Transverse colon (tissue), 4 donors: ENCODE measurements at places on chromosomes 1 and 21.

GRCh38 chr21:14862794-14863720 is 201.7 kb downstream of the NRIP1 start:
- no peak for DNase-seq

DNA sequence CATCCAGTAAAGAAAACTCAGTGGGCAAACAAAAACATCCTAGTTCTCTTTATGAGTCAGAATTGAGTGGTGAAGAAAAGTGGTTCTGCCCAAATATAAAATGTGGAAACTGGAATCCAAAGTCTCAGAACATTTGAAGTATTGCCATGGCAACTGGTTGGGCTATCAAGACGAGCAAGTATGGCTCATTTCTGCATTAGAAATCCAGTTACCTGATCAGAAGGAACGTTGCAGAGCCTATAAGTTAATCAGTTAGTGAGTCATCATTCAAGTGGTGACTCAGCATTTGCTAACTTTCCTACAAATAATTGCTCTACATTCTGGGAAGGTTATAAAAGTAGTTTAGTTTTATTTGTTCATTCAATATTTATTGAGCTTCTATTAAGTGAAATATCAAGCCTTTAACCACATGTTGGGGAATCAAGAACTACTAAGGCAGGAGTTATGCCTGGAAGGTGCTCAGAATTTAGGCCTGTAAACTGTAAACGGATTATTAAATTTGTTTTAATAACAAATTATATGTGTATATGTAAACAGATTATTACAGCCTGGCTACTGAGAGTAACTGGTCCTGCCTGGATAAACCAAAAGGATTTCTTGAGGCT is 104.3 kb downstream of the PAPPA2 start:
- DNase-seq: no peak

DNA sequence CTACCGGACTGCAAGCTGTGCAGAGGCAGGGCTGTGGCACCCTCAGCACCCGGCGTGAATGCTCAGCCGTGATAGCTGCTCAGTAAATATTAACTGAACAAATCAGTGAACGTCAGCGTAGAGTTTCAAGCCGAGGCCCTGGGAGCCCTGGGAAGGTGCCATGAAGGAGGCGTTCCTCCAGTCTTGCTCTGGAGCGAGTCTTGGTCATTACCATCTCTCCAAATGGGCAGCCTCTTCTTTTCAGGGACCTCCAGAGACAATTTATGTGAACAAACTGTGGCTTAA is 449.2 kb downstream of the CAMTA1 start:
- no peak for DNase-seq

GRCh38 chr1:29638281-29638680 is 402.0 kb downstream of the PTPRU start:
- DNase-seq: no peak

GRCh38 chr1:218874313-218874712 is 299.4 kb upstream of the LYPLAL1 start:
- no peak for DNase-seq

GRCh38 chr1:180169640-180170195 is 15.0 kb downstream of the QSOX1 start:
- no peak for DNase-seq

DNA sequence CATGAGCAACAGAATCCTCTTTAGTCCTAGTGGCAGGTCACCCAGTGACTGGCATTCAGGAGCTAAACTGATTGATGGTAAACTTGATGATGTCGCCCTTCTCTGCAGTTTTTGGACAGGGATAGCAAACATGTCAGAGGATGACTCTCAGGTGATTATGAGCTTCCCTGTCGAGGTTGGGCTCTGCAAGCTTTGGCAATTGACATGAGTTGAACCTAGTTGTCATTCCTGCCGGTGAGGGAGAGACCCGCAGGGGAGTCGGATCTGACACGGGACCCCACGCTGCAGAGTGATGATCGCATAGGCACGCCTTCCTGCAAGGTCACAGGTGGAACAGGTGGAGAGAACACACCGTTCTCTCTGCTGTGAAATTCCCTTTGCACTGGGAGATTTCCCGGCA is 438.0 kb upstream of the VAMP3 start:
- DNase-seq: no peak

GRCh38 chr21:36965720-36966065 is 776 bp downstream of the HLCS start:
- DNase-seq: no peak

DNA sequence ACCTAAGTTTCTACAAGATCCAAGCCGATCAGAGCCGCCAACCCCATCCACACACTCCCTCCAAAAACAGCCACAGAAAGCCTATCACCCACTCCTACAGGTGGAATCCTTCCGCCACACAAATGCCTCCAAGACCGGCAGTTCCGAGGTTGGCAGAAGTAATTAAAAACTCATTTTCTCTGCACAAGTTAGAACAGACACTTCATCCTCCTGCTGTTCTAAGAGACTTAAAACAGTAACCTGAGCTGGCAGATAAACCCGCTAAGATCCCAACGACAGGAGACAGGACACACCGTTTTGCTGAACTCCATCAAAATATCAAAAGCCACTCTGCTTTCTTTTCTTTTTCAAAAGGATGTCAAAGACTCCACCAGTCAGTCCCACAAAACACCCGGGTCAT is 2.8 kb downstream of the SSBP3 start:
- DNase-seq: no peak

GRCh38 chr1:231248778-231249177 is 7.8 kb downstream of the GNPAT start:
- no peak for DNase-seq

DNA sequence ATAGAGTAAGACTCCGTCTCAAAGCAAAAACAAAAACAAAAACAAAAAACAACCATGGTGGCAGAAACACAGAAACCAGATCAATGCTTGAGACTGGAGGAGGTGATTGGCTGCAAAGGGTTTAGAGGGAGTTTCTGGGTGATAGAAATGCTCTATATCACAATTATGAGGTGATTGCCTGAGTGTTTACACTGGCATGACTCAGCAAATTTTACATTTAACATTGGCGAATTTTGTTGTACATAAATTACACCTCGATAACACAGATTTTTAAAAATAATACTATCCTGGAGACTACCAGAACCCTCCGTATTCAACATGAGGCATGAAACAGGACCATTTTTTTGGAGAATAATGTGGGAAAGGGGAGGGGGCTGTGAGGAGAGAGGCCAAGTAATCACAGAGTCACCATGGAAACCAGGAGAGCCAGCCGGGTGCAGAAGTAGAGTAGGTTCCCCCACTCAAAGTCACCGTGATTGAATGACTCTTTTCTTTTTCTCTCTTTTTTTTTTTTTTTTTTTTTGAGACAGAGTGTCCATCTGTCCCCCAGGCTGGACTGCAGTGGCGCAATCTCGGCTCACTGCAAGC is 24.3 kb downstream of the HEYL start:
- DNase-seq: no peak

DNA sequence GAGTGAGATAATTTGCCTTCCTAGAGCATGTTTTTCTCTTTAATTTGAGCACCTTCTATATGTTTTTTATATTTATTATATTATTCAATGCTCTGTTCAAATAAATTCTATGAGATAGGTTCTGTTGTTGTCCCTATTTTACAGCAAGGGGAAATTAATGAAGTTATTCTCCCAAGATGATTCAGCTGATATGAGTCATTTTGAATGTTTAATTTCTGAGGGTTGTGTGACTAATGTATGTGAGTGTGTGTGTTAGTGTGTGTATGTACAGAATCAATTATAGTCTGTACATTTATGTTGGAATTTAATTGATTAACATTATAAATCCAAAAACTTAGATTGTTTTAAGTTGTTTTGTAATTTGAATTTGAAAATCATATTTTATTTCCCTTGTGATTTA is 1536.7 kb upstream of the B3GALT2 start:
- no peak for DNase-seq
